ENCODE measurements at places on chromosomes 6 and 20.

DNA sequence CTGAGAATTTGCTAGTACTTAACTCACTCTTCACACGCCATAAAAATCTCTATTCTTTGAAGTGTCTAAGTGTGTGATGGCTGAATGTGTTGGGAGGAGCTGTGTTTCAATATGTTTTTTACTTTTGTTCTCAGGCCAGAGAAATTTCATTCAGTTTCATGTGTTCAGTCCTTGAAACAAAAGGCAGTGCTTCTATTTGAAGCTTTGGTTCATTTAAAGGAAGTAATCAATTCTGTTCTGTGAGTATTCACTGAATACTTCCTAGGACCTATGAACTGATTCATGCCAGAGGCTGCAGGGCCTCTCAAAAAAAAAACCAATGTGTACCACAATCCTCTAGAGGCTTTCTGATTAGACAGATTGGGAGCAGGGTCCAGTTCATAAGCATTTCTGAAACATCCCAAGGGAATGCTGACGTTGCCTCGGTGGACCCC, 12.4 kb upstream of the F13A1 start:
- no peak for DNase-seq

DNA sequence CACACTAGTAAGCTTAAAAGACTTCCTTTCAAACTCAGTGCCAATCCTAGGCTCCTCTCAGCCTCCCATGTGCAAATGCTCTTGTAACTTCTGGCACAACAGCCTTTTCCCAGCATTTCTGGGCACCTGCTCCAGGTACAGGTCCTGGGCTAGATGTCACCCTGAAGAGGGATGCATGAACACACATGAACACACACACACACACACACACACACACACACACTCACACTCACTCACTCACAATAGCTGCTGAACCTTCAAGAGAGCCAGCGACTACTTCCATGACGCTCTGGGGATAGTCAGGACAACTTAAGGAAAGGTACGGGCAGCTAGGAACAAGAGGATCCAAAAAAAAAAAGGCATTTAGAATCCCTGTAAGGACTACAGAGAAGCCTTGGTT, 122.8 kb downstream of the INSM1 start:
- DNase-seq, result no peak

DNA sequence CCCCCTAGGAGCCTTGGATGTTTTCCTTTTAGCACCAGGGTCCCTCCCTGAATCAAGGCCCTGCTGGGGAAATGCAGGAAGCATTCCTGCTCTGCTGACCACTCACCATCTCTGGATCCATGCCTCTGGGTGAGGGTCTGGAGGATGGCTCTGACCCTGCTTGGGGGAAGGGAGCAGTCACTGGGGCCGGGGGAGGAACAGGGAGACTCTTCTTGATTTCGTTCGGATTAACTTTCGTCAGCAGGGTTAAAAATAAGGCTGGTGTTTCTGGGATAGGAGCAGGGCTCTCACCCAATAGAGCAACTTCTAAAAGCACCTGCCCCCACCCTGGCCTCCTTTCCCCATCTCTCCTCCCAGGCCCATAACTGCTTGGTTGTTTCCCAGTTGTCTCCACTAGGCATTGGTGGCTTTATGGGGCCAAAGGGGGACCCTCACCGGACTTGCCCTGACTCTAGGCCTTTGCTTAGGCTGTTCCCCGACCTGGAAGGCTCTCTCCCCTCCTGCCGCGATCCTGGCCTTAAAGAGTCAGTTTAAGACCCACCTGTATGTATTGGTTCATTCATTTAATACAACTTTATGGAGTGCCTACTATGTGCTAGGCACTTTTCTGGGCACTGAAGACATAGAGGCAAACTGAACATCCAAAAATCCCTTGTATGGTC, 63.0 kb downstream of the JPH2 start:
- no peak for DNase-seq

DNA sequence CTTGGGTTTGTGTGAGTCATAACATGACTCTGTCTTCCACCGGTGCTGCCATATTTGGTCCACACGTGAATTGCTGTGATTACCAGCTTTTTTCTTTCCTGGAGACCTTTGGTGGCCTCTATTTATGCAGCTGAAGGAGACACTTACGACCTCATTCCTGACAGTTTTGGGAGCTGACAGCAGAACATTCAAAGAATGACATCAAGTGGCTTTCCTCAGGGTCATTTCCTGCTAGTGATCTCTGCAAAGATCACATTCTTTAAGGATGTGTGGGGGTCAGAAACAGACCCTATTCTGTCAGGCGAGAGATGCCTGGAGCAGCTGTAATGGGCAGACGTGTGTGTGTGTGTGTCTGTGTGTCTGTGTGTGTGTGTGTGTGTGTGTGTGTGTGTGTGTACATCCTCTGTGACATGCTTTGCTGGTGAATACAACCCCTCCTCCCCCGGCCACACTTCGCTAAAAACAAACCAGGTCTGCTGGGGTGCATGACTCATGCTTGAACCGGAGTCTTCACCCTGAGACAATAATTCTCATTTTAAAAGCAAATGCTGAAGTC, 115.6 kb downstream of the TMEM170B start:
- peak; percentile 21 for DNase-seq

DNA sequence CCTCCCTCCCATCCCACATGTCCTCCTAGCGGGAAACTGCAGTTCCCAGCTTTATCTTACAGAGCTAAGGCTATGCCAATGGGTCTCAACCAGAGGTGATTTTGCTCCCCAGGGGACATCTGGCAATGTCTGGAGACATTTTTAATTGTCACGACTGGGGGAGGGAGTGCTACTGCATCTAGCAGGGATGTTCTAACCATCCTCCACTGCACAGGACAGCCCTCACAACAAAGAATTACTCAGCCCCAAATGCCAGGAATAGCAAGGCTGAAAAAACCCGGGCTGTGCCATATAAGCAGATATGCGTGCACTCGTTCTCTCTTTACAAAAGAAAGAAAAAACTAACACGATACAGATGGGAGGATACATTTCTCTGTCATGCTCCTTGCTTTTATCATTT, 8.5 kb downstream of the MRPS18A start:
- DNase-seq, result no peak

DNA sequence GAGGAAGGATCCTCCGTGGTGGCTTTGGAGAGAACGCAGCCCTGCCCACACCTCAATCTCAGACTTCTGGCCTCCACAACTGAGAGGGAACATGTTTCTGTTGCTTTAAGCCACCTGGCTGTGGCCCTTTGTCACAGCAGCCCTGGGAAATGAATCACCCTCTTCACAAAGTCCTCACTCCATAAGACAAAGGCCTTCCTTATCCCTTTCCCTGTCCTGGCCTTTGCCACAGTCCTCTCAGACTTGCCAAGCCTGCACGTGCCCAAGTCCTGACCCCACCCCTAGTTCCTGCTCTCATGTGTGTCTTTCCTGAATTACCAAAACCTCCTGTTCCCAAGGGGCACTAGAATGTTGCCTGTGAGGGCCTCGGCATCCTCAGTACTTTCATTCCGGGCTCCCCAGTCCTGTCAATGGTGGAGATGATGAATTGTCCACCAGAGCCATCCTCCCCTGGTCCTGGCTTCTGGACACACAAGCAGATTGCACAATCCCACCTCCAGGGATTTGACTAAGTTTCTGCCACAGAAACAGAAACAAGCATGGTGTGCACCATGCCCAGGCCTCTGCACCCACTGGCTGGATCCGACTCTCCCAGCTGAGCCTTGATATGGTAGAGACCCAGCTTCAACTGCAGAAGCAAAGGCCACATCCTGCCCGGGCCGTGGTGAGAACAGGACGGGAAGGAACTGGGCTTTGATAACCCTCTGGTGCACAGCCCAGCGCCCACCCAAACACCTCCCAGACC, 232.6 kb upstream of the PDE10A start:
- no peak for DNase-seq

- DNase-seq, result no peak
These were observed 16.2 kb downstream of the TTLL2 start for GRCh38 chr6:167341038-167341583.
